ENCODE measurements at places on chromosomes 5 and 9.

DNA sequence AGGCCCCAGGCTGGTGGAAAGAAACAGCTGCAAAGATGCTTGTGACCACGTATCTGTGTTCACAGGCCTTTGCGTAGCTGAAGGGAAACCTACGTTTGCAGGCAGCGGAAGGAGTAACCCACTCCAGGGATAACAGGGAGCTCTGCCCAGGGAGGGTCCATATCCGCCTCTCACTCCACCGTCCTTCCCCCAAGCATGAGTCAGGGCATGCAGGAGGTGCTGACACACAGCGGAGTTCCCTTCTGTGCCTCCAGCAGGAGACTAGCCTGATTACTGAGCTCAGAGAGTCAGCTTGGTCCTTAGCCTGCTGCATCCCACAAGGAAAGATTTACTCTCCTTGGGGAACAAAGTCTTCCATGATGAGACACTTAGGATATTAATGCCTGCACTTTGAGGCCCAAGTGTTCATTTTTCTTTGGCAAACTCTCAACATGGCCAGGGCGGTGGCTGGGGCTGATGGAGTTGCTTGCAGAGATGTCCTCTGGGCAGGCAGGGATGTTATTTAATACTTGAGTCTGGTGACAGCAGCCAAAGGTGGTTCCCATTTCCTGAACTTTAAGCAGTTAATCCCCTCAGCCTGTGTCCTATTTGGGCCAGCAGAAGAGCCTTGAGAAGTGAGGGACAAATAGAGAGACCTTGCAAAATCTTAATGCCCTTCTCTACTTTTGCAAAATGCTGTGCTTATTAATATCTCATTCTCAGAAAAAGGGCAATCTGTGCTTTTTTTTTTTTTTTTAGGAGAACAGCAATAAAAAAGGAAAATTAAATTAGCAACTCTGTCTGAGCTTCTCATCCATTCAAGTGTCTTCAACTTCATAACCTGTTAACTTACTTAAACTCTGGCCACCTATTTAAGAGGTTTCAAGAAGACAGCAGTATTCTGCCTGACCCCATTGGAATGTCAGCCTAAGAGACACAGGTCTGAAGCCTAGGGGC lies 222.1 kb downstream of the HSPA4 start:
- DNase-seq: no peak

- DNase-seq: no peak
These were observed 73.3 kb upstream of the SARDH start for GRCh38 chr9:133811471-133811870.

- DNase-seq: no peak
These were observed 161.5 kb downstream of the CARTPT start for GRCh38 chr5:71880536-71880935.

GRCh38 chr5:129271308-129271707 lies 176.8 kb downstream of the ISOC1 start:
- no peak for DNase-seq

DNA sequence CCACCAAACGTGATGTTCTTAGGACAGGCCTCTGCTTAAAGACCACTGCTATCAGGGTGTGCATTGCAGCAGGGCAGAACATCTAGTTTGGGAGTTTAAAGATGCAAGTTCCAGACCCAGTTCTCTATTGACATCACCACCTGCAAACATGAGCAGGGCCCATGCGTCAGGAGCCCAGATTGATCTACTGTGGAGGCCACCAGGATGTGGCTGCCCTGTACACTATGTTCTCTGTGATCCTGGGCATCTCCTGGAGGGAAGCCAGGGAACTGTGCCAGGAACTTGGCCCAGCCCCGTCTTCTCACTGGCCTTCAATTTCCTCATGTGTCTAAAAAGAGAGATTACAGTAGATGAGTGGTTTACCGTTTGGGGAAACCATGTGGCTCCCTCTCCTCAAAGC lies 87.1 kb downstream of the PDE6A start:
- no peak for DNase-seq

DNA sequence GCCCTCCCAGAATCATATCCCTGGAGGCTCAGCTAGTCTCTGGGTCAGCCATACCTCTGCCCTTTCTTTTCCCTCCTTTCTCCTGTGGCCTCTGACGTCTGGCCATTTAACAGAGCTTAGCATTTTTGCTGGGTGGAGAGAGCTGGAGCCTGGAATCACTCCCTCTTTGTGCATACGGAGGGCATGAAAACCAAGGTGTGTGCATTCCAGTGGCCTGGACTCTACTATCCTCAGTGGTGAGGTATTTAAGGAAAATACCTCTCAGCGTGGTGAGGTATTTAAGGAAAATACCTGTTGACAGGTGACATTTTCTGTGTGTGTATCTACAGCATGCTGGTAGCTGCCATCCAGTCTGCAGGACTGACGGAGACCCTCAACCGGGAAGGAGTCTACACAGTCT lies 27.5 kb downstream of the TGFBI start:
- no peak for DNase-seq

DNA sequence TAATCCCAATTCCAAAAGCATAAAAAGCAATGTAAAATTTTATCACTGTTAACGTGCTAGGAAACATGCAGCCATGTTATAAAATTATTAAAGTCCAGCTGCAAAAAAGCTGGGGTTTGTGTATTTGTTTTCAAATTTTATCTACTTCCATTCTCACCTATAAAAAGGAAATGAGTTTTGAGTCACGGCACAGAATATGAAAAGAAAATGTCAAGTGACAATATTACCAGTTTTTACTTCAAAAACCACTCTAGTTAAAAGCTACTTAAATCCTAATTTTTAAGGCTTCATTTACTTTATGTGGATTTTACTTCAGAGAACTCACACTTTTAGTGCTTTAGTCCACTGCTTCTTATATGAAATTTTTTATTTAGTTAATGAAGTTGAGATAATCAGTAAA lies 72.7 kb upstream of the IFNE start:
- no peak for DNase-seq

GRCh38 chr9:72721067-72721466 lies 199.7 kb downstream of the TMC1 start:
- no peak for DNase-seq

All from GM12891 (cell line).